ENCODE measurements at places on chromosomes 2 and 18. TPM values are rescaled to one million over a fixed set of nuclear protein-coding genes. Genes with fewer than 3 reads are reported as not detected.

Gene SERPINB3
- not detected for total RNA-seq

Gene CCL20
- 1.5 TPM for total RNA-seq

Gene SRD5A2
- not detected for total RNA-seq

Gene LRRC30
- total RNA-seq, result not detected

Gene EIF2AK3
- total RNA-seq, result 37.0 TPM

Gene METTL21A
- 10.8 TPM for total RNA-seq

Gene TEX261
- total RNA-seq, result 34.0 TPM

Gene PPM1B
- total RNA-seq, result 87.3 TPM

Gene GRP
- total RNA-seq, result not detected

Gene CRYGD
- total RNA-seq, result not detected

Gene LDLRAD4
- total RNA-seq, result 52.7 TPM

Gene PLGLB1
- 1.5 TPM for total RNA-seq

Gene UGT1A9
- total RNA-seq, result not detected

Gene AQP12B
- not detected for total RNA-seq

Gene KLHL14
- total RNA-seq, result not detected

Gene CBLN2
- total RNA-seq, result not detected

Measured in CD4-positive, alpha-beta T cell (primary cell).